ENCODE measurements at places on chromosomes 1 and 21.

DNA sequence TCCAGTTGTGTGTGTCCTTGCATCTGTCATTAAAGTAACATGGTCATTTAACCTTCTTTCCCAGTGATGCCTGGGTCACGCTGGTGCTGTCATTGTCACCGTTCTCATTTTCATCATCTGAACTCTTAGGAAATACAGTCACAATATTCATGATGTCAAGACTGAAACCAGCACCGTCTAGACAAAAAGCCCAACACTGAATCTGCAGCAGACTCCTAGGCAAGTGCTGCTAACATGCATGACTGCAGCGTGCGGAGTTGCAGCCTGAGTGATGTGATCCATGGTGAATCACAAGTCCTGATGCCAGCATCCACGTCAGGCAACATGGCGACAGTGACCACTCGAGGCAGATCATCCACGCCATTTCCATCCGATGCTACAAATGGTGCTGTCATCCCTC is 37.6 kb downstream of the MRPL37 start:
- DNase-seq = no peak

DNA sequence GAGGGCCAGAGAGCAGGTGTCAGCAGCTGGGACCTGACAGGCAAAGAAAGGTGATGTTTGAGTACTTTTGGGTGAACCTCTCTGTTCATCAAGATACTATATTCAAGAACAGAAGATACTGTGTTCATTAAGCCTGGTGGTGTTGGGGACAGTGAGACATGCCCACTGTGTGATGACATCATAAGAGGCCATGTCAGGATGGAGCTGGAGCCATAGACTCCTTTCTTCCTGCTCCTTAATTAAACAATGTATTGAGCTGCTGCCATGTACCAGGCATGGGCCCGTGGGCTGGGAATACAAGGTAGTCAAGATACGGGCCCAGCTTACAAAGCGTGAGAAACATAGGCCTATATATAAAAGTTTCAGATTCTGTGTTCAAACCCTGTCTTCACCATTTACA is 435.4 kb downstream of the RPS6KC1 start:
- DNase-seq = no peak

GRCh38 chr1:210689826-210690225 is 361.1 kb downstream of the HHAT start:
- no peak for DNase-seq

DNA sequence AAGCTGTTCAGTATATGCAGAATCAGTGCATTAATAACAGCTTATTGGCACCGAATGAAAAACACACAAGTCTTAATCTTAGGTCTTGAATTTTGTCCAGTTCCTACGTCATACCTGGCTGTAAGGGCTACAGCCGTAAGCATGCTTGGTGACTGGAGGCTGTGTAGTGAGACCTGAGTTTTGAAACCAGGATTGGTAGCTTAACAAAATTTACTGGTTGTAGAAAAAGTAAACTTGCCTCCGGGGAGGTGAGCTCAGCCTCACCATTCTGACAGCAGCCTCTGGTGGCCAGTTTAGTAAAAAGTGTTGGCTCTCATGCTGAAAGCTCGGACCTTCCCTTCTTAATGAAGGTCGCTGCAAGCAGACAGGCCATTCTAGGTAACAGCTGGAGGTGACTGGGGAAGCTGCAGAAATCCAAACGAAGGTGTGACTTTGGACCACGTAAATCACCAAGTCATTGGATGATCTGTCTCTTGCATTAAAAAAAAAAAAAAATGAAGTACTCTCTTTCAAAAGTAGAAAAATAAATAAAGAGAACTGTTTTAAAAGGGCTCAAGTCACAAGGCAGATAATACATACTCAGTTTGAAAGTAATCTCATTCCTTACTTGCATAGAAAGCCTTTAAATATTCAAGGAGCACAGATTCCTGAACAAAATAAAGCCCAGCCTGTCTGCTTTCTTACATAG is 48.9 kb downstream of the HLCS start:
- DNase-seq = no peak

GRCh38 chr21:35611708-35612132 is 448.6 kb downstream of the SETD4 start:
- DNase-seq = no peak

DNA sequence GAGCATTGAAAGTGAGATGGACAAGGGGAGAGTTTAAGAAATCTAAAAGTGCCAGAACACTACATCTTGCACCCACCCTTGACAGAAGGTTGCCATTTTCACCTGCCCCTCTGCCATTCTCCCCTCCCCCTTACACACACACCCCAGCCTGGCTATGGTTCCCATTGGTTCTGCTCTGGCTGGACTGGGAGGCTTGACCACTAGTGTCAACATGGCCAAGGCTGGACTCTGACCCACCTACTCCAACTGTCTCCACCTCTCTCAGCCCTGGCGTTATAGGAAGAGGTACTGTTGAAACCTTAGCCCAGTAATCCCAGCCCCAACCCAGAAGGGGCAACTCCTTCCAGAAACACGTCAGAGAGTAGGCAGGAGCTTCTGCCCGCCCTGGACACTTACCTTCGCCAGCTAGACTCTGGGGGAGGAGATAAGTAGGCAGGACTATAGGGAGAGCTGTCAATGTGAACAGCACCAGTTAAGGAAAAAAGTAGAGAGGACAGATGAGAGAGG is 4.5 kb downstream of the CRTC2 start:
- DNase-seq = no peak

DNA sequence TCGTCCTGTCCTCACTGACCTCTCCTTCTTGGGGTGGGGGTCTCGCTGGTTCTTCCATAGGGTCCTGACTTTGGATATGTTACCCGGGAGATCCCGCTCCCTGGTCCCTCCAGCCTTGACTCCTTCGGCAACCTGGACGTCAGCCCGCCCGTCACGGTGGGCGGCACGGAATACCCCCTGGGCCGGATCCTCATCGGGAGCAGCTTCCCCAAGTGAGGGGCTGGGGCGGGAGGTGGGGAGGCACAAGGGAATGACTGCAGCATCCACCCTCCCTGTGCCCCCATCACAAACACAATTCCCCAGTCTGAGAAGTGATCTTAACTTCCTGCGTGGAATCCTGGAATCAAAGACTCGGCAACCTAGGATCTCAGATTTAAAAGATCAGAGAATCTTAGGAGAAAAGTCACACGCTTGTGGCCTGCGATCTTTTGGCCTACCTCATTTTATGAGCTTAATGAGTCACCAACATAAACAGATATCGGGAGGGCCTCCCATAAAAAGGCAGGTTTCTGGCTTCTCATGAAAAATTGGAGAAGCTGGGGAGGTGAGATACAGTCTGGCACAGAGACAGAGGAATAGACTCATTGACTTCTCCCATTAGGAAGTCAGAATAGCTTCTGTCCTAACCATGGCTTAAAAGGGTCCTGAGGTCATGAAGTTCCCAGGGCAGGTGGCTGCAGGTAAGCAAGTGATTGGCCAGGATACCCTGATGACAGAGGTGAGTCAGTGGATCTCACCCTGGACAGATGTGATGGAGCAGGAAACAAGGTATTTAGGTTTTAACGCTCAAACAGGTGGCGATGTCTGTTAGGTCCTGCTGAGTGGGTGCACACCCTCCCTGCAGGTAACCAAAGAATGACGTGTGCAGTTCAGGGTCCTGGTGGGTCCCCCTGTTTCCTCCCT is 15.9 kb upstream of the PADI3 start:
- no peak for DNase-seq

DNA sequence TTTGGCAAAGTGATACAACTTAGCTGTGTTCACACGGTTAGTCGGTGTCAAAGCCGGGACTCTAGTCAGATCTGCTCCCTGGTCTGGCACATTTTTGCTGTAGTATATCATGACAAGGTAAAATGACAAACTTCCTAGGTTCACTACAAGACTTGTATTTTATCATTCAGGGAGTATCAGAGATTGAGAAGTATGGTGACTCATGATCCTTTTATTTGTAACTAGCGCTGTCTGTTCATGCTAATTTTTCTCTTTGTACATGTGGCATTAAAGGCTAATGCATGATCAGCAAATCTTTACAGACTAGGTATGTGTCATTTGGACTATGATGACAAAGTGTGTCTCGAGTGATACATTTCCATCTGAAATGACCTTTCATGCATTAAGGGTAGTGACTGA is 326.7 kb downstream of the SIPA1L2 start:
- DNase-seq = no peak

- no peak for DNase-seq
Measured at GRCh38 chr1:205626216-205626615, 5.6 kb downstream of the ELK4 start.

- DNase-seq = no peak
Measured at GRCh38 chr1:172357753-172358385, 62.6 kb upstream of the C1orf105 start.

DNA sequence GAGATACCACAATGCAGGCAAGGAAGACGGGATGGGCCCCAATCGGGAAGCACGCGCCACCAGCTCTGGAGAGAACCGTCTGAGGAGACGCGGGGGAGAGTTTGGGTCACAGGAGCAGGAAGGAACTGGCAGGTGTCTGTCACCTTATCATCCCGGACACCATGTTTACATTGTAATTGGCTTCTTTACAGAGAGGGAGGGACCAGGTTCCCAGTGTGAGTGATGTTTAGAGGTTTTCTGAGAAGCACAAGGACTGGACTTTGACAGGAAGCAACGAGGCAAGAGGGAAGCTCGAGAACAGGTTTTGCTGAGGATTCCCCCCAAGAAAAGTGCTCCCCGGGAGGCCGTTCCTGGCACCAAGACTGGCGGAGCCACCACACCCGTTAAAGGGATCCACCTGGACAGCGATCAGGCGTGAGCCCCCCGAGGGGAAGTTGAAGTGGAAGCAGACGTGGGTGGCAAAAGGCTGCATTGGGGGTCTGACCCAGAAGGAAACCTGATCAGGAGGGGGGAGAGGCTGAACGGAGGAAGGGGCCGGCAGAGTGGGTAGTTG is 957 bp downstream of the EPS15 start:
- peak; percentile 71 for DNase-seq

GRCh38 chr1:162144268-162144667 is 74.8 kb downstream of the NOS1AP start:
- DNase-seq = no peak

- DNase-seq = no peak
Measured at GRCh38 chr1:219686171-219686570, 73.3 kb upstream of the ZC3H11B start.

DNA sequence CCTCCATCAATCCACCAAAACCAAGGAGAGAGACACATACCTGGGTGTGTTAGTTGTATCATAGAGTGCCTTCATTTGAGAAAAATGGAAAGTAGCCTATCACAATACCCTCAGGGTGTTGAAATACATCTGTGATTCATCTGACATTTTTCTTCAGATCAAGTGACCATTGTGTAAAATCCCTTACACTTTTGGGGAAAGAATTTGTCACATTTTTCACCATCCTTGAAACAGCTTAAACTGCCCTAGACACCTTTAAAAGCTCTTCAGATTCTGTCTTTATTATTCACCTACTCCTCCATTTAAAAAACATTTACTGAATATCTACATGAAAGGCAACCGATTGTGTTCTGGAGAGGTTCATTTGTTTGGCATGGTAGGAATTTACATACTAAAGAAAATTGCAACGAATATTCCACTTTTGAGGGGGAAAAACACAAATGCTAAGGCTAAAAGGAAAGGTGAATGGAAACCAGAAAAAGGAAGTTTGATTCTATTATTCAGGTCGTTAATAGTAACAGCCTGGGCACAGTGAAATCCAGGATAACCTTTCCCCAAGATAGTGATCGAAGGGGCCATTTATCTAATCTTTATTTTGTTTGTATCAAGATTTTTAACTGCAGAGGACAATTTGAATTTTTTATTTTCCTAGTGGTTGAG is 70.4 kb upstream of the SAMSN1 start:
- no peak for DNase-seq

GRCh38 chr1:36858981-36859380 is 175.3 kb downstream of the GRIK3 start:
- no peak for DNase-seq

GRCh38 chr1:162701286-162701685 is 69.0 kb downstream of the DDR2 start:
- no peak for DNase-seq

DNA sequence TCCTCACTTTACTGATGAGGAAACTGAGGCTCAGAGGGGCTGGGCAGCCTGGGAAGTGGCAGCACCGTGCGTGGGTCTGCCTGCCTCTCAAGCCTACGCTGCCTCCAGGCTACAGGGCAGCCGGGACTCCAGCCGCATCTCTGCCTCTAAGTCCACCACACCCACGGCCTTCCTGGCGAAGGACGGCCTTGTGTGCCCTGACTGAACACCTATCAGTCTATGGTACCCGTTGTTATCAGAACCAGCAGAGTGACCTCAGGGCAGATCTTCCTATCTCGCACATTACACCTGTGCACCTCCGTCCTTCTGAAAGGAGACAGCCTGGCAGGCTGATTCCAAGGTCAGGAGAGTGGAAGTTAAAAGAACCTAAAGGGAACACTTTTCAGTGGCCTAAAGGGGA is 35.7 kb upstream of the SLC30A1 start:
- no peak for DNase-seq

- DNase-seq = no peak
Measured at GRCh38 chr1:53336146-53336545, 8.3 kb upstream of the LRP8 start.

DNA sequence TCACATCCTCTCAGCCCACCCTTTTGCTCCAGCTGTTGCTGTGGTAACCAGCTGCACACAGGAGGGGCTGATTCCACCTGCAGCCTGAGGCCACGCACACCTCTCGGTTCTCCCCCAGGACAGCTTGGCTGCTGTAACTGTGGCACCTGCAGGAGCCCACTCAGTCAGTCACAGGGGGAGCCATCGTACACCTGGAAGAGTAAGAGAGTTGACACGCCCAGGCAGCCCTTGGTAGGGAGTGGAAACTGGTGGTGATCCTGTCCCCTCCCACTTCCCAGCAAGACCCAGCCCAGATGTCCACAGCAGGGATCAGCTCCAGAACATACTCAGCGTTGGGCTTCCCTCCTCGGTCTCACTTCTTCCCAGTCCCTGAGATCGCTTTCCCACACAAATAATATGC is 32.2 kb upstream of the BACE2 start:
- no peak for DNase-seq

- peak; percentile 92 for DNase-seq
Measured at GRCh38 chr1:154335025-154335714, 9.8 kb downstream of the ATP8B2 start.

GRCh38 chr1:223652436-223652941 is 13.0 kb downstream of the CAPN8 start:
- DNase-seq = no peak

DNA sequence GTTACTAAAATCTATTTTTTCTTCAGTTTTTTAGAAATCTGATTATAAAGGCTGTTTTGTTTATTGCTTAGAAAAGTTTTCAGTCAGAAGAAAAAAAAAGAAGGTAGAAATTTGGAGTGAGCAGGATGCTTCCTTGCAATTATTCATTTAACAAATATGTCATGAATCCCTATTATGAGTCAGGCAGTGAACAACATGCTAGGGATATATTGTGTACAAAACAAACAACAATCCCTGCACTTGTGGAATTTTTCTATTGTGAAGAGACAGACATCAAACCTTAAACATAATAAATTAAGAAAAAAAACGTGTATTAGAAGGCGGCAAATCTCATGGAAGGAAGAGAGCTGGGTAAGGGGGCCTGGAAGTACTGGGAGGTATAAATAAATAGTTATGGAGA is 664.1 kb upstream of the CAMK1G start:
- DNase-seq = no peak

DNA sequence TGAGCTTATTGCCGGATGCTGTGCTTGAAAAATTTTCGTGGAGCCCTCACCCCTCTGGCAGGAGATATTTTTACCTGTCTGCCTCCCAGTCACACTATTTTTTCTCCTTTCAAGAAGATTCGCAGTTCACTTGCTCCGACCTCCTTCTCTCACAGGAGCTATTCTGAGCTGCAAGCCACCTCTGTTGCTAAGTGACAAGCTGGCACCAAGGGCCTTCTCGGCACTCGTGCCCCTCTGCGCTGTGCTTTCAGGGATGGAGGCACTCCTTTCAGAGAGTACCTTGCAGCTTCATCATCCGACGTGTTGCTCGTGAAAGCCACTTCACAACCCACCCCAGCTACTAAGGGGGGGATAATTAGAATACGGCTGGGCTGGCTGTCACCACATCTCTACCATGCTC is 11.6 kb downstream of the SLC6A17 start:
- no peak for DNase-seq
